Thoracic aorta (tissue), 2 donors: ENCODE measurements at places on chromosomes 13 and 19. TPM values are rescaled to one million over a fixed set of nuclear protein-coding genes. Genes with fewer than 3 reads are reported as not detected.

DNA sequence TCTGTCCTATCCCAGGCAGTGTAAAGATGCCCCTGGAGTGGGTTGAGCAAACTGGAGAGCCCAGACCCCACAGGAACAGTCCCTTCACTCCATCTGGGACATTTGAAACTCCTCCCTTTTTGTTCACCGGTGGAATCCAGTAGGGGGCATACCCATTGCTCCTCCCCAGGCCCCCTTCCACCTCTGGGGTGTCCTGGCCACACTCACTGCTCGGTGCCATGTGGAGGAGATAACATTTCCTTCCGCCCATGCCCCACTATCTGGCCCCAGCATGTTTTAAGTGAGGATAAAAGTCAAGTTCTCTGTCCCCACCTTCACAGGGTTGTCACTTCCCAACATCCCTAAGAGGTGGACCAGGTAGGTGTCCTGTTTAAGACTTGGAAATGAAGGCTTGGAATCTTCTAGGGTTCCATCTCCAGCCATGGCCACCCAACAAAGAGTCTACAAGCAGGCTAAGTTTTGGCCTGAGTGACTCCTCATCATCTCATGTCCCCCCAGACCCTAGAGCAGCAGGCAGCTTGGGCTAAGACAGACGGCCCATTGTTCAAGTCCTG lies 9.3 kb downstream of the ZNF526 start:
- no peak for DNase-seq

GRCh38 chr13:64234255-64234654 lies 2818.6 kb upstream of the PCDH20 start:
- DNase-seq, result no peak

Gene DCT
- total RNA-seq, result not detected

- no peak for DNase-seq
Measured at GRCh38 chr19:13623716-13624710, 117.7 kb upstream of the CACNA1A start.

DNA sequence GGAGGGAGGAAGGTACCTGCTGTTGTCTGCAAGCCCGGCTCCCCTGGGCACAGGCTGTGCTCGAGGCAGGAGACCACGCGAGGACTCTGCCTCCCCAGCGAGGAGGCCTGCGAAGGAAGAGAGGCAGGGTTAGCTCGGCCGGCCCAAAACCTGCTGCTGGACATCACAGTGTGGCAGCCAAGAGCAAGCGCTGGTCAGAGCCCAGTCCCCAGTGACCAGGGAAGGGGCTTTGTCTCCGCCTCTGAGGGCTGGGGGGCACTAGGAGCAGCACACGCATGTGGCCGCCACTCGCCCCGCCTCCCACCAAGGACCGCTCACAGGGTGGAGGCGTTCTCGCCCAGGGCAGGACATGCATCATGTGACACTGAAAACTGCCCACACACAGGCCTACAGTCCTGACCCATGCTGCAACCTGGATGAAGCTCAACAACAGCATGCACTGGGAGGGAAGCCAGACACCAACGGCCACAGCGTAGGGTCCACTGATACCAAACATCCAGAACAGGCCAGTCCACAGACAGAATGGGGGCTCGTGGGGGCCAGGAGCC lies 8.5 kb downstream of the MIER2 start:
- DNase-seq, result no peak
